ENCODE measurements at places on chromosomes 12 and 14. TPM values are rescaled to one million over a fixed set of nuclear protein-coding genes. Genes with fewer than 3 reads are reported as not detected.

PPFIA2 gene
- total RNA-seq, result not detected

GRCh38 chr12:92762773-92763172, 60.0 kb downstream of the PLEKHG7 start:
- no peak for DNase-seq

LALBA gene
- not detected for total RNA-seq

GRCh38 chr12:93944911-93945310, 203.5 kb upstream of the PLXNC1 start:
- no peak for DNase-seq

DNA sequence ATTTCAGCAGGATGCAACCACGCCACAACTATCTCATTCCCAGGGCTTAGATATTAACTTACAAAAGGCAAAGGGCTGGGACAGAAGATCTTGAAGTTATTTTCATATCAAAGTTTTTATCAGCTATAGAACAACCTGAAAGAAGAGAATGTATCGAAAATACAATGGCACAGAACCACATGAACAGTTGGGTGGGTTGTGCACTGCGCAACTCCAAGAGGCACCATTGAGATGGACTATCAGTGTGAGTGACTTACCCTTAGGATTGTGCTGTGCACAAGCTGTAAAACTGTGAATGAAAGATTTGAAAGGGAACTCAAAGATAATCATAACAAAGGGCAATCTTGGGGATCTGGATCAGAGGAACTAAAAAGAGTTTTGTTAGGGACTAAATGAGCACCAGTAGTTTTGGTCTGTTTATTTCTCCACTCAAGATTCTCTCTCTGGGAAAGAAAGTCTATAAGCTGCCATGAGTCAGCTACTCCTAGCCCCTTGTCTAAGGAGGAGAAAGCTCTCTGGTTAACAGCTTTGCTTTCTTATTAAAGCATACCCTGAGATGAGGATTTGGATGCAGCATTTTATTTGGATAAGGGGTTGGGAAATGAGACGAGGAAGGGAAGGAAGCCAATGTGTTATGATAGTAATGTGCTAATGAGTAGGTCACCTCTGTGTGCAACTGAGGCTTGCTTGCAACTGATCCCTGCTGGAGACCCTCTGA, 62.2 kb downstream of the TBX5 start:
- no peak for DNase-seq

All from Caki2 (cell line).